ENCODE measurements at places on chromosomes 6 and 20. TPM values are rescaled to one million over a fixed set of nuclear protein-coding genes. Genes with fewer than 3 reads are reported as not detected.

GRCh38 chr20:21796059-21796458 lies 90.6 kb downstream of the PAX1 start:
- no peak for DNase-seq
- H3K36me3 ChIP-seq = no peaks in the 10 kb centered on the region
- H3K27me3 ChIP-seq = no peaks in the 10 kb centered on the region
- H3K27ac ChIP-seq = no peak overlapping the region

Gene PTK7
- 159 TPM for total RNA-seq

- H3K27me3 ChIP-seq = no peaks in the 10 kb centered on the region
- H3K4me1 ChIP-seq = no peaks in the 10 kb centered on the region
- no peak overlapping the region for H3K27ac ChIP-seq
- no peaks in the 10 kb centered on the region for H3K36me3 ChIP-seq
Observed at GRCh38 chr6:68059261-68059660, 575.8 kb upstream of the ADGRB3 start.

GRCh38 chr6:134345789-134346188 lies 27.9 kb upstream of the SGK1 start:
- H3K4me1 ChIP-seq = no peaks in the 10 kb centered on the region
- H3K27ac ChIP-seq = no peak overlapping the region
- DNase-seq = no peak
- no peaks in the 10 kb centered on the region for H3K27me3 ChIP-seq
- H3K36me3 ChIP-seq = no peaks in the 10 kb centered on the region

DNA sequence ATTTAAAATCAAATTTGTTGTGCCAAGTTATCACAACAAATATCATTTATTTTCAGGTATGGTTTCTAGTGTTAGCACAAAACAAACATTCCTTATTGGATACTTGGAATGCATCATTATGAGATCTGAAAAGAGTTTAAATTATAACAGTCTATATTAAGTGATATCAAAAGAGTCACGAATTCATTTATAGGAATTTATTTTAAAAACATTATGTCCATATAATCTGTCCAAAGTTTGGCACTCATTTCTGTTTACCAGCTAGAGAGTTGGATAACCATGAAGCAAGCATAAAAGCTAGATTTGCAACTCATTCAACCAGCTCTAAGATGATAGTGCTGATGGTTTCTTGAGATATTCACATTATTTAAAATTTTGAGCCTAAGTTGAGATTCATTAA lies 453.2 kb downstream of the DOK5 start:
- H3K36me3 ChIP-seq = no peaks in the 10 kb centered on the region
- no peak overlapping the region for H3K4me3 ChIP-seq
- H3K27ac ChIP-seq = no peak overlapping the region
- H3K27me3 ChIP-seq = no peaks in the 10 kb centered on the region

DNA sequence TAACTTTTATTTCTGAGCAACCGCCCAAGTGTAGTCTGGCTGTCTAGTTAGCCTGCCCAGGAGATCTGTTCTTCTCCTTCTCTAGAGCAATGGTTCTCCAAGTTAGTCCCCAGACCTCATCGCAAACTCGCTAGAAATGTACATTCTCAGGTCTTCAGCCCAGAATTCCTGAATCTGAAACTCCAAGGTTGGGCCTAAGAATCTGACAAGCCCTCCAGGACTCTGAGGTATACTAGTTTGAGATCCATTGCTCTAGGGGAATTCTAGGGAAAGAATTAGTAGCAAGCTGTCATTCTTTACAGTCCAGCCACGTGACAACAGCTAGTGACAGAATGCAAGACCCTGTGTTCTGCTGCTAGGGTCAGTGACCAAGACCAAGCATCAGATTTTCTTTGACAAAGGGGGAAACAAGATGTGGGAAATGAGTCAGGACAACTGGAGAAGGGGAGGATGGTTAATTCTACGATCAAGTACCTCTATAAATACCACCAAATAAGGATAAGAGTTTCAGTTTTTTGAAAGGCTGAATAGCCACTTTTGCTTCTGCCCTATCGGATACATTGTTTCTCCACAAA lies 5.8 kb downstream of the UBE2V1 start:
- DNase-seq = no peak
- H3K27ac ChIP-seq = no peak overlapping the region
- peaks cover 34% of the 10 kb centered on the region for H3K4me1 ChIP-seq

GRCh38 chr20:24823176-24823784 lies 125.8 kb upstream of the CST7 start:
- no peaks in the 10 kb centered on the region for H3K27me3 ChIP-seq
- H3K4me1 ChIP-seq = no peaks in the 10 kb centered on the region
- no peak overlapping the region for H3K4me3 ChIP-seq
- no peak for DNase-seq

Gene CUTA
- 105 TPM for total RNA-seq

Gene BTNL2
- total RNA-seq = not detected

DNA sequence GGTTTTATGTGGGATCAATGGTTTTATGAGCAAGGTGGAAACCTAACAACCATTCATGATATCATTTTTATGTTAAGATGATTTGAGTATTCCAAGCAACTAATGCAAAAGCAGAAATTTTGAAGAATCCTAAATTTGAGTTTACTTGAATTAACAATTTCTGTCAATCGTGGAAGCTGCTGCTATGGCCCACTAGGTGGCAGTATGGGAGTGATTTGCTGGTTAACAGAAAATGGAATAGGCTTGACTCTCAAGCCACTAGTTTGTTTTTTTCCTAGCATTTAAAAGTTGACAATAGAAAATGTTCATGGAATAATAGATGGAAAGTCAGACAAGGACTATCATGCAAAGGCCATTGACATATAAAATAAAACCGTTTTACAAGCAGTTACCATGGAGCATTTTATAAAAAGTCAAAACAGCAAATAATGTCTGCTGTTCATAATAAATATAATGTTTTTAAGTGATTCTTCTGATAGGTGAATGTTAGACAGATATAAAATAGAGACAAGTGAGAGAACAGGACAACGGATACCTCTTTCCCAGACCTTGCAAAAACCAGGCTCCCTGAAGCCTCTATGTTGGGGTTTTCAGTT lies 43.0 kb upstream of the TMEM200A start:
- peaks cover 2% of the 10 kb centered on the region for H3K4me1 ChIP-seq
- H3K27ac ChIP-seq = no peak overlapping the region

- no peak overlapping the region for H3K27ac ChIP-seq
- H3K27me3 ChIP-seq = no peaks in the 10 kb centered on the region
- no peak for DNase-seq
- H3K4me1 ChIP-seq = no peaks in the 10 kb centered on the region
- no peak overlapping the region for H3K4me3 ChIP-seq
Observed at GRCh38 chr6:45036103-45036502, 292.0 kb upstream of the RUNX2 start.

Gene NUS1
- 15.4 TPM for total RNA-seq

Gene LY6G6F
- not detected for total RNA-seq

Measured in fibroblast of lung (primary cell).